ENCODE measurements at places on chromosomes 7 and 10.
A peak's percentile ranks its signal among the peaks of the same experiment; 100 is the strongest.

- DNase-seq = no peak
These were observed 9.5 kb downstream of the RAB18 start for GRCh38 chr10:27513451-27514191.

GRCh38 chr10:119658274-119658673 lies 7.1 kb downstream of the BAG3 start:
- peak; percentile 23 for DNase-seq

DNA sequence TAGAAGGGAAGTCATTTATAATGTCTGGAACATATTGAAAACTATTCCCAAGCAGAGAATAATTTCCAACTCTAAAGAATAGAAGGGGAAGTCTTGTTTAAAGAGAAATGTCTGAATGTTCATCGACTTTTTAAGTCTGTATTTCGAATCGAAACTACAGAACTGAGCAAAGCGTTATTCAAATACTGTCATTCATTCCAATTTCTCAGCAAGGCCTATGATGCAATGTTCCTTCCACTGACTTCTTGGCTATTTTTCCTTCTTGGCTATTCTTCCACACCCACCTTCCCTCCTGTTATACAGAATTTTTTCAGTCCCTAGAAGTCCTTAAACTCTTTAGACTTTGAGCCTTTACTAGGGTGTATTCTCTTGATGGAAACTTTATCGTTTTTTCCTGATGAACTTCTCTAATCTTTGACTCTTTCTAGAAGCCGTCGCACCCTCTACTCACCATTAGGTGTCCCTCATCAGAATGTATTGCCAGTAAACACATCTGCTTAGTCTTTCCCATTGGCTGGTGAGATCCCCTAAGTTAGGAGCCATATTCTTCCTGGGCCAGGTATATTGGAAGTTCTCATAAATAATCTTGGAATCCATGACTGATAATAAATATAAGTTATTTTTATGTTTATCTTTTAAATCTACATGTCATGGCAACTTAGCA lies 235.7 kb upstream of the CCDC6 start:
- no peak for DNase-seq

GRCh38 chr7:149881328-149882247 lies 7.8 kb downstream of the ATP6V0E2 start:
- no peak for DNase-seq

DNA sequence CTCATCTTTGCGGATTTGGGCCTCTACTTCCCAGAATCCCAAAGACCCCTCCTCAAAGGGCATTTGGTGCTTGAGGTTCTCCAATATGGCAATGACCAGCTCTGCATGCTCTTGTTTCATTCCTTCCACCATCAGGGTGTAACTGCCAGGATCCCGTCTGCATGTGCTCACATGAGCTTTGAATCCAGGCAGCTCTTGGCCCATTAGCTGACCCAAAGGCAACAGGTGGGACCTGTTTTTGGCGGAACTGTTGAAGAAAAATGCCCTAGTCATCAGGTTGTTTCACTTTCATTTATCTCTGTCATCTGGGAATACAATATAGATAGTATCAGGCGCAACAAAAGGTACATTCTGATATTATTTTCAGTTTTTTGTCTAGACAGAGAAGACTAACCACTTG lies 159.1 kb upstream of the TCF7L2 start:
- DNase-seq = no peak

GRCh38 chr7:158355456-158356065 lies 232.1 kb downstream of the PTPRN2 start:
- no peak for DNase-seq

GRCh38 chr10:42970451-42971250 lies 106.2 kb upstream of the RET start:
- DNase-seq = no peak

All from anterior cingulate cortex (tissue), 58 donors.